ENCODE measurements at places on chromosomes 1 and 21. TPM values are rescaled to one million over a fixed set of nuclear protein-coding genes. Genes with fewer than 3 reads are reported as not detected.

The OR6K3 gene
- total RNA-seq = not detected

The CYP4X1 gene
- 1.2 TPM for total RNA-seq

The GPR52 gene
- total RNA-seq = 1.2 TPM

The BCAR3 gene
- 83.6 TPM for total RNA-seq

The TSTD1 gene
- total RNA-seq = 35.2 TPM

The FCRL5 gene
- total RNA-seq = not detected

The RNASEL gene
- total RNA-seq = 4.2 TPM

The ESPN gene
- total RNA-seq = not detected

The PRAMEF33 gene
- not detected for total RNA-seq
